ENCODE measurements at places on chromosomes 1 and 21.
A peak's percentile ranks its signal among the peaks of the same experiment; 100 is the strongest.

GRCh38 chr1:45802343-45803298 is 791 bp upstream of the MAST2 start:
- H3K4me1 ChIP-seq, result peaks cover 27% of the 10 kb centered on the region
- no peaks in the 10 kb centered on the region for H3K27me3 ChIP-seq
- no peaks in the 10 kb centered on the region for H3K36me3 ChIP-seq

- peaks cover 5% of the 10 kb centered on the region for H3K27me3 ChIP-seq
- H3K27ac ChIP-seq, result no peak overlapping the region
- no peak for DNase-seq
- H3K4me1 ChIP-seq, result peaks cover 23% of the 10 kb centered on the region
These were observed 423 bp downstream of the SLAMF8 start for GRCh38 chr1:159827102-159827490.

DNA sequence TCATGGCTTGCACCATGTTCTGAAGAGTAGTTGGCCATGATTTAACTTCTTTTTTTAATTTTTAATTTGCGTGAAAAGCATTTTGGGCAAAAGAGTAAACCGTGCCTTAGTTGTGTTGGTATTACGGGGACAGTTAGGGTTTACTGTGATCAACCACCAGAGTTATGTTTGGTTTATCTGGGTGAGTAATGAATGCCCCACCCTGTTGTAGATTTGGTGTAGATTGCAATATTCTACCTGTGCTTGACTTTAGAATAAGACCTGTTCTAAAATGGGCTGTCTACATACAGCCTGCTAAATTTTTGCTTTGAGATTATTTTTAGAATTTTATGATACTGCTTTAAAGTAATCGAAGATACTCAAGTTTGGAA is 1.4 kb downstream of the USP25 start:
- no peak for DNase-seq
- H3K4me3 ChIP-seq, result peak overlapping the region; percentile 93
- peaks cover 52% of the 10 kb centered on the region for H3K4me1 ChIP-seq
- H3K27me3 ChIP-seq, result no peaks in the 10 kb centered on the region
- no peaks in the 10 kb centered on the region for H3K36me3 ChIP-seq
- no peak overlapping the region for H3K27ac ChIP-seq

DNA sequence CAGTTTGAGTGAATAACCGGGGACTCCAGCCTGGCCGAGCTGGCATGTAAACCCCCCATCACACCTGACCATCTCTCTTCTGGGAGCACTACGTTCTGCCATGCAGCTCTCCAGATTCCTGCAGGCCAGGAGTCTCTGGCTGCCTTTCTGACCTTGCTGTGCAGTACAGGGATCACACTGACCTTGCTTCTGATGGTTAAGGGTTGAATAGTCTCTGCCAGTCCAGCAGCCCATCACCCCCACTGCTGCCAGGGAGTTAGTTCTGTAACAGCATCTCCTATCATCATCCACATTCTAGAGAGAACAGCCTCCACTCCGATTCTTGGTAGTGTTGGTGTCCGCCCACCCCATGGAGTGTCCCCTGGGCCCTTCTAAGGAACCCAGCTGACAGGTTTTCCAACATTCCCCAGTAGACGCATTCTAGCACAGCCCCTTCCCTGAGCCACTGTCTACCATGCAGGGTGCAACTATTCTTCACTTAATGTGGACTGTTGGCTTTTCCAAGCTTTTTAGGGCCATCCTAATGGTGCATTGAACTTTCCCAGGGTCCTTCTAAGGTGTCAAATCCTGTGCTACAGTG is 109.8 kb downstream of the RIPK4 start:
- no peaks in the 10 kb centered on the region for H3K27me3 ChIP-seq
- H3K36me3 ChIP-seq, result no peaks in the 10 kb centered on the region
- H3K4me3 ChIP-seq, result no peak overlapping the region
- peaks cover 25% of the 10 kb centered on the region for H3K4me1 ChIP-seq

DNA sequence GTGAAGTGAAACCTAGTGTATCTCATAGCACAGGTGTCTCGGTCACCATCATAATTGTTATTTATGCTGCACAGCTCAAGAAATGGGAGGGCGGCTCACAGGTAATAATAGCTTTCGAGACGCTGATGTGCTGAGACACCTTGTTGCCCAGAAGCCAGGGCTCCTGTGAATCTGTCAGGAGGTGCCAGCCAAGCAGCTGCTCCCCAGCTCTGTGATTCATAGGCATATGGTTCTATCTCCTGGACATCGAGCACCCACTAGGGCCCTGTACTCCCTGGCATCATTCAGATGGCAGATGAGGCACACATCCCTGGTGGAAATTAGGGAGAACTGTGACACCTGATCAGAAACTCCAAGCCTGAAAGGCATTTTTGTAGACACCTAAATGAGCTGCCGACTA is 53.5 kb downstream of the SYT6 start:
- no peak overlapping the region for H3K4me3 ChIP-seq
- no peak overlapping the region for H3K27ac ChIP-seq
- H3K27me3 ChIP-seq, result no peaks in the 10 kb centered on the region

DNA sequence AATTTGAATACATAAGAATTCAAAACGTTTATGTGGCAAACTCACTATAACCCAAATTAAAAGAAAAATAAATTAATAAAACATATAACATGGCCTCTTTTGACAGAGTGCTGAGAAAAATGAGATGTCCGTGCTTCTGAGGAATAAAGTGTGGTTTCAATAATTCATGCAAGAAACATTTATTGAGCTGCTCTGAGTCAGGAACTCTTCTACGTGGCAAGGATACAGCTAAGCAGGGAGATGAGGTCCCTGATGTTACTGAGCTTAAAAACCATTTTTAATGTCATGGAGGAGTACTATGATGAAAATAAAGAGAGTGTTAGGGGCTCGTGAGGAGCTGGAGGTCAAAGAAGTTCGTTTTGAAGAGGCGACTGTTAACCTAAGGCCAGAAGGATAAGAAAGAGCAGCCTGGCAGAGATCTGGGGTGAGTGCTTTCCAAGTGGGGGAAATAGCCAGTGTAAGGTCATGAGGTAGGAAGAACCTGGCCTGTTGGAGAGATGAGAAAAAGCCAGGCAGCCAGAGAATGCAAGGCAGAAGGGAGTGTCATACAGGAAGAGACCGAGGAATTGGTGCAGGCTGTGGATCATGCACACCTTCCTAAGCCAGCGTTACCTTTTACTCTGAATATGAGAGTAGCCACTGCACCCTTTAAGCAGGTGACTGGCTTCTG is 182.2 kb upstream of the DUSP10 start:
- H3K4me3 ChIP-seq, result no peak overlapping the region
- no peak overlapping the region for H3K27ac ChIP-seq
- no peaks in the 10 kb centered on the region for H3K27me3 ChIP-seq
- no peaks in the 10 kb centered on the region for H3K4me1 ChIP-seq
- DNase-seq, result no peak
- H3K36me3 ChIP-seq, result no peaks in the 10 kb centered on the region

DNA sequence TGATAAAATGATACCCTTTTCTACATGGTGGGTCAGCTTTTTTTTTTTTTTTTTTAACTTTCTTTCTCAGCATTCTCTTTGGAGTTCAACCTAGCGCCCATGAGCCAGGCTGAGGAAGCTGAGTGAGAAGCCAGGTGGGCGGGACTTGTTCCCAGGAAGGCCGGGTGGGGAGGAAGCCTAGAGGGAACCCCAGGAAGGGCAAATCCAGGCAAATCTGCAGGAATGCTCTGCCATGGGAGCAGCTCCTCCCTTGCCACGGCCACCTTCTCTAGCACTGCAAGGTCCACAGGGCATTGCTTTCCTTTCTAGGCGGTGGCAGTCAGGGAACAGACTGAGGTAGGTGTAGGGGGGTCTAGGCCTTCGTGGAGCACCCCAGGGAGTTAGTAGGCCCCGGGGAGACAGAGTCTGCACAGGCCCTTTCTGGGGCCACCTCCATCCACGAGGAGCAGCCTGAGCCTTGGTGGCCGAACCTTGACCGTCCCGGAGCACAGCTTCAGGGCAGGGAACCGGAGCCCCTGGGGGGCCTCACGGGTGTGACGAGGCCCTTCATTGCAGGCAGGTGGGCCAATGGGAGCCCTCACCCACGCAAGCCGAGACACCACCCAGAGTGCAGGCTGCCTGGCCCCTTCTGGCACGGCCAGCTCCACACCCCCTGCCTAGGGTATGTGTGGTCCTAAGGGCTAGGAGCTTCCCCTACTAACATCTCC is 18.2 kb upstream of the CCDC27 start:
- no peak overlapping the region for H3K4me3 ChIP-seq
- peaks cover 6% of the 10 kb centered on the region for H3K27me3 ChIP-seq
- no peak for DNase-seq
- H3K4me1 ChIP-seq, result peaks cover 16% of the 10 kb centered on the region
- H3K36me3 ChIP-seq, result peaks cover 46% of the 10 kb centered on the region
- H3K27ac ChIP-seq, result no peak overlapping the region

DNA sequence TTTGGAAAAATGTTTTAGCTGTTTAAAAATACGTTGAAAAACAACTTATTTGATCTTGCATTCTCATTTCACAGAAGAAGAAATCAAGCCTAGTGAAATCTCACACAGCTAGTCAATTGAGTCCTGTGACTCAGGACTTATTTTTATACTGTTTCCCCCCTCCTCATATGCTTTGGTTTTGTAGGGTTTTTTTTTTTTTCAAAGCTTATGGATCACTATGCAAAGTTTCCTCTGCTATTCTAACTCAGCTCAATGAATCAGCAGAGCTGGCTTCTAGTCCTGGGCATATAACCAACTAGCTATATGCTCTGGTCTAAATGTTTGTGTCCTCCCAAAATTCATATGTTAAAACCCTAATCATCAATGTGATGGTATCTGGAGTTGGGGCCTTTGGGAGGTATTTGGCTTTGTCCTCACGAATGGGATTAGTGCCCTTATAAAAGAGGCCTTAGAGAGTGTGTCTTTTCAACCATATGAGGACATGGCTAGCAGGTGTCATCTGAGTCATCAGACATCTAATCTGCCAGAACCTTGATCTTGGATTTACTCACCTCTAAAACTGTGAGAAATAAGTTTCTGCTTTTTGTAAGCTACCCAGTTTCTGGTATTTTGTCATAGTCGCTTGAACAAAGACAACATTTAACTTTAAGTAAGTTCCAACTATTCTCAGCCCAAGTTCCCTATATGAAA is 317.2 kb upstream of the C1orf87 start:
- DNase-seq, result no peak
- no peak overlapping the region for H3K27ac ChIP-seq
- H3K4me3 ChIP-seq, result no peak overlapping the region
- H3K36me3 ChIP-seq, result no peaks in the 10 kb centered on the region
- no peaks in the 10 kb centered on the region for H3K27me3 ChIP-seq
- H3K4me1 ChIP-seq, result no peaks in the 10 kb centered on the region

- no peak overlapping the region for H3K4me3 ChIP-seq
- no peak overlapping the region for H3K27ac ChIP-seq
- no peak for DNase-seq
- H3K36me3 ChIP-seq, result no peaks in the 10 kb centered on the region
- peaks cover 12% of the 10 kb centered on the region for H3K4me1 ChIP-seq
- H3K27me3 ChIP-seq, result no peaks in the 10 kb centered on the region
These were observed 22.4 kb downstream of the EDN2 start for GRCh38 chr1:41461790-41462679.

DNA sequence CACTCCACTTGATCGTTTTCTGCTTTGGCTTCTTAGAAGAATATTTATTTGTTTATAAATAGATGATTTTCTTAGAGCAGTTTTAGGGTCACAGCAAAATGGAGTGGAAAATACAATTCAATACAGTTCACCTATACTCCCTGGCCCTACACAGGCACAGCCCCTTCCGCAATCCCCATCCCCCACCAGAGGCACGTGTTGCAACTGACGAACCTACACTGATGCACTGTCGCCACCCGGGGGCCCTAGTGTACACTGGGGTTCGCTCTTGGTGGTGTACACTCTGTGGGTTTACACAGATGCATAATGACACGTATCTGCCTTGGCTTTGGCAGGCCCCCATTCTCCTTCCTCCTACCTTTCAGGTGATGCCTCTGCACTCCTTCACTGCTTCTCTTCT is 8.0 kb downstream of the ECHDC2 start:
- H3K4me3 ChIP-seq, result no peak overlapping the region
- peaks cover 25% of the 10 kb centered on the region for H3K4me1 ChIP-seq
- H3K27me3 ChIP-seq, result no peaks in the 10 kb centered on the region
- DNase-seq, result peak; percentile 64

DNA sequence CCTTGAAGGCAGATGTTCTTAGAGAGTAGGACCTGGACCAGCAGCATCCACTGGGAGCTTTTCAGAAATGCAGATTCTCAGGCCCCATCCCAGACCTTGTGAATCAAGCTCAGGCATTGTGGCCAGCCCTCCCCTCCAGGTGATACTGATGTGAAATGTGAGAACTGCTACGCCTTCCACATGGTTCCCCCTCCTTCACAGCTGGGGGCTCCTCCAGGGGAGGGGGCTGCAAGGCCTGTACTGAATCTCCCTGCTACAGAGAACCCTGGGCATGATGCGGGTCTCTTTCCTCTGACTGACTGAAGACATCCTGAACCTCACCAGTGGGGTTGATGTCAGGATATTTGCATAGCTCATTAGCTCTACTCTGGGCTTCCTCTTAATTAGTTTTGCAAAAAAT is 141.8 kb upstream of the CSF3R start:
- peaks cover 46% of the 10 kb centered on the region for H3K27me3 ChIP-seq
- DNase-seq, result no peak
- H3K4me1 ChIP-seq, result no peaks in the 10 kb centered on the region
- no peak overlapping the region for H3K27ac ChIP-seq
- H3K4me3 ChIP-seq, result no peak overlapping the region

GRCh38 chr1:226222686-226223085 is 778 bp upstream of the MIXL1 start:
- peaks cover 12% of the 10 kb centered on the region for H3K4me1 ChIP-seq
- no peak overlapping the region for H3K27ac ChIP-seq
- H3K27me3 ChIP-seq, result peaks cover 26% of the 10 kb centered on the region
- no peak overlapping the region for H3K4me3 ChIP-seq
- H3K36me3 ChIP-seq, result no peaks in the 10 kb centered on the region

- H3K27ac ChIP-seq, result no peak overlapping the region
- peaks cover 2% of the 10 kb centered on the region for H3K36me3 ChIP-seq
- no peak overlapping the region for H3K4me3 ChIP-seq
- DNase-seq, result no peak
- no peaks in the 10 kb centered on the region for H3K27me3 ChIP-seq
These were observed 46.8 kb downstream of the PTPRU start for GRCh38 chr1:29282924-29283803.

Measured in suprapubic skin (tissue), 4 donors.